ENCODE measurements at places on chromosomes 4 and X.
A peak's percentile ranks its signal among the peaks of the same experiment; 100 is the strongest.

DNA sequence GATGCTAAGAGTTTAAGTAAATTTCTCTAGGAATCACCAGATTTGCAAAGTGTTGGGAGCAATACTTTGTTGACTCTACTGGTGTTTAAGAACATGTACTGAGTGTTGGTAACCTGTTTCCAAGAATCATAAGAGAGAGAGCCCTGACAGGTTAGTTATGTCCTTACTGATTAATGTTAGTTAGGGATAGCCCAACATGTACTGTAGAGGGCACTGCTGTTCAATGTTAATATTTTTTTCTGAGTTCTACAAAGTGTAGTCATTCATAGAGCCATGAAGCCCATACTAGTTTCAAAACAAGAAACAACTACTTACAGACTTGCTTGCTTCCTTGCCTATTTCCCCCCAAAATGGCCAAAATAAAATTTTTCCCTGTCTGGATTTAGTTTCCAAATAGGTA, 11.9 kb downstream of the TMPRSS11D start:
- peak; percentile 57 for DNase-seq

DNA sequence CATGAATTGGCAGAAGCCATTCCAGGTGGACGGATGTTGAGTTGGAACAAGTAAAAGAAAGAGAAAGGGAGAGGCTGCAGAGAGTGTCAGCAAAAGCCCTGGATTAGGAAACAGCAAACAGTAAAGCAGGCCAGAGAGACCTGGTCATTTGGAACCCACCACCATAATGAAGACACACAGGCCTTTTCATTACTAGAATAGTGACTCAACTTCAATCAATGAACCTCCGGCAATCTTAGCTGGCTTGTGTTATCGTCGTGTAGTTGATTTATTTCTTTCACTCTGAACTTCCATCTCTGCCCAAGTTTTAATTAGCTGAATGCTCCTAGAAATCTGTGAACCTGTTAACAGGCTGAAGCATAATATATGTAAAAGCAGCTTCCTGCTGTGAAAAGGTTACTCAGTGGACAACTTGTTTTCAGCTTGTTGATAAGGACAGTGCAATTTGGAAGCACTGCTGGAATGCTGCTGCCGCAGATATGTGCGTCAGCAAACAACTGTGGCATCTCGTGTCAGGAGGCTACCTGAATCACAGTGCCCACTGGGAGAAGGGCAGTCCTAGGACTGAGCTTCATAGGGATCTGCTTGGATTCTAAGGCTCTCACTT, 68.8 kb downstream of the SPANXN4 start:
- no peak for DNase-seq

GRCh38 chr4:24599275-24599674, 14.9 kb upstream of the DHX15 start:
- DNase-seq = no peak

- no peak for DNase-seq
Measured at GRCh38 chrX:136589966-136590365, 58.0 kb downstream of the VGLL1 start.

- no peak for DNase-seq
Measured at GRCh38 chr4:111873801-111874200, 271.5 kb upstream of the FAM241A start.

Measured in hematopoietic multipotent progenitor cell treated with erythropoietin and hydrocortisone succinate and interleukin-3 and kit ligand, for 8 days (in vitro differentiated cells).